Bladder microvascular endothelial cell (primary cell): ENCODE measurements at places on chromosomes 16 and 17. TPM values are rescaled to one million over a fixed set of nuclear protein-coding genes. Genes with fewer than 3 reads are reported as not detected.

The KCNJ16 gene
- under 0.01 TPM in 1 of 2 replicates, not detected in the other for total RNA-seq

The CASKIN2 gene
- 11.2 and 25.2 TPM in 2 replicates for total RNA-seq

The TBC1D3G gene
- total RNA-seq = not detected in 2 replicates

The ZFHX3 gene
- total RNA-seq = 2.8 and 10.8 TPM in 2 replicates

The CMTM2 gene
- total RNA-seq = not detected in 2 replicates

The KARS1 gene
- total RNA-seq = 141 and 176 TPM in 2 replicates

The MRM3 gene
- total RNA-seq = 16.2 and 20.2 TPM in 2 replicates

The CCL17 gene
- total RNA-seq = not detected in 2 replicates

The CD300E gene
- total RNA-seq = not detected in 2 replicates

The CD300LB gene
- total RNA-seq = not detected in 2 replicates

The TSPOAP1 gene
- under 0.01 TPM in 1 of 2 replicates, not detected in the other for total RNA-seq

The CDRT15L2 gene
- total RNA-seq = not detected in 2 replicates

The TOX3 gene
- not detected in 2 replicates for total RNA-seq

The TLK2 gene
- 37.4 and 67.5 TPM in 2 replicates for total RNA-seq

The SLC16A13 gene
- 1.5 and 1.9 TPM in 2 replicates for total RNA-seq

The TPPP3 gene
- 0.13 TPM in 1 of 2 replicates, not detected in the other for total RNA-seq

The CTRL gene
- 0.49 and 0.76 TPM in 2 replicates for total RNA-seq

The CTRB1 gene
- total RNA-seq = not detected in 2 replicates

The MFAP4 gene
- not detected in 2 replicates for total RNA-seq
